ENCODE measurements at places on chromosomes 6 and 20.

- DNase-seq: no peak
These were observed 6.9 kb downstream of the RPL10A start for GRCh38 chr6:35474942-35475570.

- DNase-seq: no peak
These were observed 330.8 kb upstream of the PREP start for GRCh38 chr6:105733556-105734162.

DNA sequence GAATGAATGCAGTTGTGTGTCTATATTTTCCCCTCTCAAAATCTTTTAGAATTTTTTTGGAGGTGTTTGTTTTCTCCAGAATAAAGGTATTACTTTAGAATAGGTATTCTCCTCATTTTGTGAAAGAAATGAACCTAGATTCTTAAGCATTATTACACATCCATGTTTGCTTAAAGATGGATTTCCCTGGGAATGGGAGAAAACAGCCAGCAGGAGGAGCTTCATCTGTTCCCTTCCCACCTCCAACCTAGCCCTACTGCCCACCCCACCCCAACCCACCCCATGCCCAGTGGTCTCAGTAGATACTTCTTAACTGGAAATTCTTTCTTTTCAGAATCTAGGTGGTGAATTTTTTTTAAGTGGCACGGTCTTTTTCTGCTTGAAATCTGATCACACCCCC is 127.8 kb downstream of the CD109 start:
- no peak for DNase-seq

GRCh38 chr6:115602466-115602865 is 458.2 kb downstream of the FRK start:
- no peak for DNase-seq

DNA sequence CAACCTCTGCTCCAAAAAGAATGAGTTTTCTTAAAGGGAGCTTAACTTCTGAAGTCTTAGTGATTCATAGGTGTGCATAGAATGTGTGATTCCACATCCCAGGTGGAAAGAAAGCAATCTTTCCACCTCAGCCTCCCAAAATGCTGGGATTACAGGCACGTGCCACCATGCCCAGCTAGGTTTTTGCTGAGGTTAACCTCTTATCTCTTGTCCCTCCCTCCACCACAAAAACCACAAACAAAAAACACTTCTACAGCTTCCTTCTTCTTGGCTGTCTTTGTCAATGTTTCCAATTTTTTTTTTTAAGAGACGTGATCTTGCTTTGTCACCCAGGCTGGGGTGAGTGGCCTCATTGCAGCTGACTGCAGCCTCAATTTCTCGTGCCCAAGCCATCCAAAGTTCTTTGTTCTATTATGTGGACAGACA is 8.1 kb upstream of the CSE1L start:
- no peak for DNase-seq

DNA sequence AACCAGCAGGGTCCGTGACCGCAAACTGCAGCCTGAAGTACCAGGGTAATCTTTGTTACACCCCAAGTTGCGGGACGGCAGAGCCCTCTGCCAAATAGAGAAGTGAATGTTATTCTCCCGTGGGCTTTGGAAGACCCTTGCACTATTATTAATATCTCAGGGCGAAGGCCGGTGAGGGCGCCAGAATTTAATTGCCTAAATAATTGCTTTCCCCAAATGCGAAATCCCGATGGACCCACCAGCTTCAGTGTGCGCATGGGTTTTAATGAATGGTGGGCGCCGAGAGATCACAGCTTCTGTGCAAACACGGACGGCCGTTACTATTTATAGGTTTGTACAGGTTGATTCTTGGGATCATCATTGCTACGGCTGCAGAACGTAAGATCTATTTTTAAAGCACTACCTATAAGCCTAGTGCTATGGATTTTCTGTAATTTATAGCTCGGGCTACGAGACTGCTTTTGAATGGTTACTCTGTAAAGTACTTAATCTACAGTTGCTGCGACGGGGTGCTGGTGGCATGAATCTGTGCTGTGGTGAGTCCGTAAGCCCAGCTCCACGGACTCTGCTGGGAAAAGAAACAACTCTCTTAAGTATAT is 15.2 kb upstream of the PHACTR3 start:
- no peak for DNase-seq

GRCh38 chr6:166955121-166955864 is 1.1 kb downstream of the RNASET2 start:
- DNase-seq: peak; percentile 33

DNA sequence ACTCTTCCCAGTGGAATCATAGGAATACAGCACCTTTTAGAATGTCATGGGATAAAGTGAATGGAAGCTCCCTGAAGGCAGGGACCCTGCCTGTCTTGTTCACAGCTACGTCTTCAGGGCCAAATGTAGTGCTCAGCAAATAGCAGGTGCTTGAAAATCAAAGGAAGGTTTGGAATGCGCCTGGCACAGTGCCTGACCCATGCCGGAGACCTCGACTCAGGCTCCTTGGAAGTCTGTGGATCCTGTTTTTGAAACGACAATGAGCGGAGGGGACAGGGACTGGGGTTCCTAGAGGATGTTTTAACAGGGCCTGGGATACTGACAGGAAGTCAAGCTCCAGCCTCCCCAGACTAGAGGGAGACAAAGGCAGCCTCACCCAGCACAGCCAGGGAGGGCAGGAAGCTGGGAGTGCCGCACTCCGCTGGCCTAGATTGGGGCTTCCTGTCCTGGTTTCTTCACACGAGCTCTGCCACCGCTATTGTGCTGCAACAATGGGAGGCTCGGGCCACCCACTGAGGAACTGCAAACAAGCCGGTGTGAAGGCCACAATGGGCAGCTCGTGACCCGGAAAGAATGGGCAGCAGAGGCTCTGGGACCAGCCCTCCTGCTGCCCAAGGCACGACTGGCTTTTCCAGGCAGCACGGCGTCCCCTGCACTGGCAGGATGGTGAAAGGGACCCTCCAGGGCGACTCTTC is 76.7 kb downstream of the PREX1 start:
- peak; percentile 31 for DNase-seq

GRCh38 chr6:3381233-3381921 is 75.5 kb downstream of the SLC22A23 start:
- DNase-seq: no peak

DNA sequence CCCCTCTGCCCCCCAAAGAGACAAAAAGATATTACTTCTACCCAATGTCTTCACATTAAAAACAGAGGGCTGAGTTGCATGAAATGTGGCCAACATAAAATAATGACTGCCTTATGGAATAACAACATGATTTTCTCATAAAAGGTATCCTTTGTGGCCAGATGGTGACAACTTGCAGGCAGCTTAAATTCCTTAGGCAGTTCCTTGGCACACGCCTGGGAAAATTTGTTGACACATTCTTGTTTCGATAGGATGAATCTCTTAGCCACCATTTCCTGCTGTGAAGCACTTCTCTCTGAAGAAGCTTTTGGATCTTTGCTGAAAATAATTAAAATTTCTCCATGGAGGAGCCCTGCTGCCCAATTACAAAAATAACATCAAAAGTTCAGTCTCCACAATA is 109.0 kb upstream of the COL21A1 start:
- DNase-seq: no peak

GRCh38 chr6:90098001-90098531 is 198.6 kb downstream of the BACH2 start:
- no peak for DNase-seq

DNA sequence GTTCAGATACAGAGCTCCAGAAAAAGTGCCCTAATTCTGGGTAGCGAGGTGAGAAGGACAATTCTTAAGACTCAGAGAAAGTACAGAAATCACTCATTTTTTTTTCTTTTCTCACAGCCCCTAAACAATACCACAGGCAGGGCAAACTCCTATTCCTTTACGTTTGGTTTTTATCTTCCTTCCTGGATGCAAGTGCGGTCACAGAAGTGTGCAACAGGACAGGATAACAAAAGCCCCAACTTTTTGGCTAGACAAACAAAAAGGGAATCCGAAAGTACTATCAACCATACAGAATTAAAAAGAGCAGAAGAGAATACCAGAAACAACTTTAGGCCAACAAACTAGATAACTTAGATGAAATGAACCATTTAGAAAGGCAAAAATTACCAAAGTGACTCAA is 18.4 kb upstream of the BEND6 start:
- no peak for DNase-seq

- DNase-seq: no peak
These were observed 13.8 kb upstream of the NTSR1 start for GRCh38 chr20:62694868-62695267.

DNA sequence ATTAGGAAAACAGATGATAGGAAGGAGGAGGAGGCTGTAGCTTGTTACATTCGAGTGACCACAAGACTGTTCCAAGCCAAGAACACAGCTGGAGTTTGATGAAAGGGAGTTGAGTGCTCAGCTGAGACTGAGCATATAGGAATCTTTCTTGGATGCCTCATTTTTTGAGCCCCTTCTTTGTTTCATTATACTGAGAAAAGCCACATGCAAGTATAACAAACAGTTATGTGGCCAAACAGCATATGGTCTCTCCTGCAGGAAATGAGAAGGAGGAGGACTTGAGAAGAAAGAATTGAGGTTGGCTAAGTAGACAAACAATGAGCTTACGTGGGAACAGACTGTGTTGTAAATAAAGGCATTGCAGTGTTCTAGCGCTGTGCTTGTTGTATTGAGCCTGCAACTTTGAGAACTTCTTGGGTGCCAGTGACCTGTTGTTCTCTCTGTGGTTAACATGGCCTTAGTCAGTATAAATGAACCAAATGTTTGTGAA is 78.3 kb downstream of the AKAP7 start:
- no peak for DNase-seq

- no peak for DNase-seq
These were observed 207.7 kb upstream of the SNX9 start for GRCh38 chr6:157615420-157615769.

DNA sequence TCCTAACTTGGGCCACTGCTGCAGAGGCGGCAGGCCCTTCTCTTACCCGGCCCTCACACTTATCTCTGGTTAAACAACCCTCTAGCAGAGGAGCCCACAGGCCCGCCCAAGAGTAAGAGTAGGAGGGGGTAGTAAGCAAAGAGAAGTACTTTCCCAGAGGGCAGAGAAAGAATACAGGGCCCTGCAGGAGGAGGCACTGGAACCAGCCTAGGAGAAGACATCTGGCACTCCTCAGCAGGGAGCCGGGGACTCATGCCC is 10.1 kb downstream of the MTCH1 start:
- DNase-seq: no peak

- peak; percentile 27 for DNase-seq
These were observed 125.2 kb downstream of the HIVEP2 start for GRCh38 chr6:142819603-142820337.

DNA sequence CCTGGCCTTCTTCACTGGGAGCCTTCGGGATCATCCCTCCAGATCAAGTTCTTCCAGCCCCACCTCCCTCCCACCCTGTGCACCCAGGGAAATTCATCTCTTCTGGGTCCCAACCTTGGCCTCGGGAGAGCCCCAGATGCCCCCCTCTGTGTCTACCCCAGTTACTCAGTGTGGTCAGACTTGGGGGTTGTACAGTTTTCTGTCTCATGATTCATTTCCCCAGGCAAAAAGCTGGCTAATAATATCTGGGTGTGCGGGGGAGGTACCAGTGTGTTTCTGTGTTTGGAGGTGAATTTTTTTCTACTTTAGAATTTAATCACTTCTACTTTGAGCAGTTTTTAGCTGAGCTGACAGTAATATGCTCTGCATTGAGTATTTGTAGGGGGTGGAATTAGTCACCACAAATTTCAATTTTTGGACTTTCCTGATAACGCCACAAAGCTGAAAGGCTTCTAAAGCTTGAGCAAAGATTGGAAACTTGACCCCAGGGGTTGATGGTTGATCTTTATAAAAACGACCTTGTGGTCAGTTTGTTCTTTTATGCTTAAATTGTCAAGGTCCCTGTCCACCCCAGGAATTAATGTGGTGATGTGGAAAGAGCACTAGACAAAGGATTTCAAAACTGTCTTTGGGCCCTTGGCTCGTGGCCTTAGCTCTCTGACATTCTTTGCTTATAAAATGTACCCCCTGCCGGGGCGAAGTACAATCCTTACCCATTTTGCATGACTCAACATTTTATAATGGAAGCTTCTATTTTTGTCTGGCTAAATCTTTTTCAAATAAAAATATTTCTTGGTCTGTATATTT is 284.7 kb upstream of the TAB2 start:
- DNase-seq: peak; percentile 48

DNA sequence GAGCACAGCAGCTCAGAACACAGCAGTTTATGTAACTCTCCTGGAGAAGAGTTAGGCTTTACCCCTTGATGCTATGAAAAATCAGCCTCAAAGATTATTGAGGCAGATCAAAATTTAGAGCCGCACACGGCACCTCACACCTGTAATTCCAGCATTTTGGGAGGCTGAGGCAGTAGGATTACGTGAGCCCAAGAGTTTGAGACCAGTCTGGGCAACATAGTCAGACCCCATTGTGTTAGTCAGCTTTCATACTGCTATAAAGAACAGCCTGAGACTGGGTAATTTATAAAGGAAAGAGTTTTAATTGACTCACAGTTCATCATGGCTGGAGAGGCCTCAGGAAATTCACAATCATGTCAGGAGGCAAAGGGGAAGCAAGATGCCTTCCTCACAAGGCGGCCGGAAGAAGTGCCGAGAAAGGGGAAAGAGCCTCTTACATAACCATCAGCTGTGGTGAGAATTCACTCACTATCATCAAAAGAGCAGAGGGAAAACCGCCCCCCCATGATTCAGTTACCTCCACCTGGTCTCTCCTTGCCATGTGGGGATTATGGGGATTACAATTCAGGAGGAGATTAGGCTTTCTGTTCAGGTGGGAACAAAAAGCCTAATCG is 87.7 kb downstream of the SGK1 start:
- no peak for DNase-seq

GRCh38 chr6:170221753-170222400 is 69.0 kb downstream of the DLL1 start:
- DNase-seq: no peak

DNA sequence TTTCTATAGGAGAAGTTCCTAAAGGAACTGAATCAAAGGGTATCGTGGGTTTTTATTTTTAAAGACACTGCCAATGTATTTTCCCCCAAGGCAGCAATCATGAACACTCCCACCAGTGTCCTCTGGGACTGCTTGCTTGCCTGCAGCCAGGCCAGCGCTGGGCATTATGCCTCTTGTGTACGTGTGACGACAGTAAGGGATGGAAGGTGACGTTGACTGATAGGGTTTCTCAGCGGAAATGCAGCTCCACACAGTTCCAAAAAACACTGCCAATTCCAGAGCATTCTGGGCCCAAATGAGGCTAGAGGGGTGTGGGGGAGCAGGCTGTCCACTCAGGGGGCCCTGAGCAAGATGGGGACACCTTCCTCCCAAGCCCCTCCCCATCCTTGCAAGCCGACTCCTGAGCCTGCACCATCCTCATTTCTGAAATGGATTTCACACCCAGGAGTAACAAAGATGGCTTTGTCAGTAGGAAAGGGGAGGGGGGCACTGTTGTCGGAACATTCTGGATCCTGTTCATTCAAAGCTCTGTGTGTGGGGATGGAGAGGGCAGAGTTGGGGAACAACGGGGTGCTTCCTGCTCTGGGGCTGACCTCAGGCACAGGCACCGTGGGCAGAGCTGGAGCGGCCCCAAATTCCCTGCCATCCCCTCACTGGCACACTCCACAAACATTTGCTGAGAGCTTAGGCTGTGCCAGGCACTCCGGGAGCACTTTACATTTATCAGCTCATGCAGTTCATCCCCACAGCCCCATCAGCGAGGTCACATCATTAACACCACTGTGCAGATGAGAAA is 20.0 kb downstream of the PREX1 start:
- no peak for DNase-seq

- DNase-seq: peak; percentile 63
These were observed 47.7 kb upstream of the POLR1H start for GRCh38 chr6:30013291-30013922.
